ENCODE measurements at places on chromosomes 11 and 22.

GRCh38 chr11:28512143-28512756 is 404.1 kb downstream of the METTL15 start:
- no peak for DNase-seq

DNA sequence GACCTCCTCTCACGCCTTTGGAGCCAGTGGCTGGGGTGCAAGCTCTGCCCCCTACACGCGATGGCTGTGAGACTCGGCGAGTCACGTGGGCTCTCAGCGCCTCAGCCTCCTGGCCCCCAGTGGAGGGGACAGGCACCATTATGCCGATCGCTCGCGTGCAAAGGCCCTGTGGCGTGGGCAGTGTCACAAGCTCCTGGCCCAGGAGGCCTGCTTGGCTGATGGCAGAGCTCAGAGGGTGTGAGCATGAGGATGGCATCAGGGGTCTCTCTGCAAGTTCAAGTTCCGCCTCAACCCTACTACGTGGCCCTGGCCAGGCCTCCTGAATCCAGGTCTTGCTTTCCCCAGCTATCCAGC is 90.8 kb upstream of the KCNQ1OT1 start:
- DNase-seq = no peak

DNA sequence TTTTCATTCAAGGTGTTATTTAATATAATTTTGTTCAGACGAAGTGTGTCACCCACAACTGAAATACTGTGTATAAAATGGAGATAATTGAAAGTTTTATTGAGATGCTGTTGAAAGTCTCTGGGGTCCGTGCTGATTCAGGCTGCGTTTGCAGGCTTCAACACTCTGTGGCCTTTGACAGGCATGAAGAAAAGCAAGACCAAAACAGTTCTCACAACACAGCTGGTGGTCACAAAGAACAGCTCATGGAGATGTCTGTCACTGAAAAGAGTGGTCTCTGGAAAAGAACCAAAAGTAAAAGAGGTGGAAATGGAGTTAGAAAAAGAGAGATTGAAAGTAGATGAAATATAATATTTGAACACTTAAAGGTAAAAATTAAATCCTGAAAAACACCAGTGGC is 9.8 kb upstream of the MPPED2 start:
- DNase-seq = no peak

DNA sequence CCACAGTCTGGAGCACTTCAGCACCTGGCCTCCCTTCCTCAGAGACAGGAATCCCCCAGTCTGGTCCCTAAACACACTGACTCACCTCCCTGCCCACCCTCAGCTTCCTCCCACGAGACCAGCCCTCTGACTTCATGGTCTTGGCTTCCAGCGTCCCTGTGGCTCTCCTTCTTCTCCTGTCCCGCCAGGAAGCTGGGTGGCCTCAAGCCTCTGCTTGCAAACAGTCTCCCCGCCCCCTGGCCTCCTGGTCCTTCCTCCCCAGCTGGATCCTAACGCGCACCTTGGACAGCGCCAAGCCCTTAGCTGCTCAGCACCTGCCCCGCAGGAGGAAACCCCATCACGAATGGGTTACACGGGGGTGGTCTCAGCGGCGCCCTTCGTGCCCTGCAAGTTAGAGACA is 4.5 kb downstream of the NCF4 start:
- DNase-seq = no peak

DNA sequence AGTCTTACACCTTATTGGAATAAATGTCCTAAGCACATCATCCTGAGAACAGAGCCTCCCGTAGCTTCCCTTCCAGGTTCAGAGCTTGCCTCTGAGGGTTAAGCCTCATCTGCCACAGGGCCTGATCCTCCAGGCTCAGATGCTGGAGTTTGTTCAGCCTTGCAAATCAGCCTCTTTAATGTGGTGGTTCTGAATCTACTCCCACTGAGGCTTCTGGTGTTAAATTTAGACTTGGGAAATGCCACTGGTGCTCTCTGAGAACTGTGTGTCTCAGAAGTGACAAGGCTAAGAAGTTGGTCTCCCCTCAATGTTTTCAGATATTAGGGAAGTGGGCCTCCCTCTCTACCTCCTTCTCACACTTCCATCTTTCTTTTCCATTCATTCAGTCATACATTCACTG is 68.7 kb downstream of the CCDC81 start:
- DNase-seq = no peak

DNA sequence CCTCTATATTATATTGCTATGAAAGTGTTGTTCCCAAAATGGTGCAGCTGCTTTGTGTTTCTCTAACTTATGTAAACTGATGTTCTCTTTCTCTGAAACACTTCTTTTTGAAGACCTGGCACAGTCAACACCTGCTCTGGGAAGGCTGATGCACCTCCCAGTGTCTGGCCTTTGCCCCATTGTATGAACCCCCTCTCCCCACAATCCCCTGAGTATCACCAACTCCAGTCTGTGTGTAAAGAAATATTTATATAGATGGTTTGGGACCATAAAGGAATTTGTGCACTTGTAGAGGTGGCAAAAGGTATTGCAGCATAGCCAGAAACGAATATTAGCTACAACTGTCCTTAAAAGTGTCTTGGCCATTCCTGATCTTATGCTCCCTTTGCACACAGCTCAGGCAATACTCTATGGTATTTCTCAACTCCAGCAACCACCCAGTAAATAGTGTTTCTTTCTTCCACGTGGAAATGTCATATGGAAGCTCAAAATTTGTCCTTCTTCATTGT is 365.2 kb upstream of the DDI1 start:
- DNase-seq = no peak

DNA sequence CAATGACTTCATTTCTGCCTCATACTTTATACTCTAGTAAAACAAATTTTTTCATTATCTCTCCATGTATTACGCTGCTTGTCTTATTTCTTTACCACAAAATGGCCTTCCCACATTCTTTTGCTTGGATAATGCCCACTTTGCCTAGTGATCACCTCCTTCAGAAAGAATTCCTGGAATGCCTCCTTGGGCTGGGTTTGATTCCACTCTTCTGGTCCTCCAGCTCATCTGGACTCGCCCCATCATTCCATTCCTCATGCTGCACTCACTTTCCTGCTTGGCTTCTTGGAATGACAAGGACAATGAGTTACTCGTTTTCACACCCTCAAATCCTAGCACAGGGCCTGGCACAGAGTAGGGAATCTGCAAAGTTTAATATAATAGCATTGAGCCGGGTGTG is 475.1 kb upstream of the LARGE1 start:
- DNase-seq = no peak

GRCh38 chr22:39132281-39132680 is 20.2 kb downstream of the CBX7 start:
- DNase-seq = no peak

- DNase-seq = no peak
Observed at GRCh38 chr11:91296629-91297028, 928.0 kb upstream of the FAT3 start.

DNA sequence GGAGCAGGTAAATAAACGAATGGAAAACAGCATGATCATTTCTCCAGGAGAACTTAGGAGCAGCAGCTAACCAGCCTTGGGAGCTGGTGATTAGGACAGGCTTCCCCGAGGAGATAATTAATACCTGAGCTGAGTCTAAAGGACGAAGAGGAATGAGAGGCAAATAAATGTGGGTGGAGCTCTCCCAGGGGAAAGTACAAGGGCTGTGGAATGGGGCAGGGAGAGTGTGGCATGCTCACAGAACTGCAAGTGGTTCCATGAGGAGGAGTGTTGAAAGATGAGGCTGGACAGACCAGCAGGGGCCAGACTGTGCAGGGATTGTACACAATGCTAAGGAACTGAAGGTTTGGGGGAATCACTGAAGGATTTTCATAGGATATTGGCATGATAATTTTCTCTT is 14.2 kb upstream of the TLCD5 start:
- DNase-seq = no peak

DNA sequence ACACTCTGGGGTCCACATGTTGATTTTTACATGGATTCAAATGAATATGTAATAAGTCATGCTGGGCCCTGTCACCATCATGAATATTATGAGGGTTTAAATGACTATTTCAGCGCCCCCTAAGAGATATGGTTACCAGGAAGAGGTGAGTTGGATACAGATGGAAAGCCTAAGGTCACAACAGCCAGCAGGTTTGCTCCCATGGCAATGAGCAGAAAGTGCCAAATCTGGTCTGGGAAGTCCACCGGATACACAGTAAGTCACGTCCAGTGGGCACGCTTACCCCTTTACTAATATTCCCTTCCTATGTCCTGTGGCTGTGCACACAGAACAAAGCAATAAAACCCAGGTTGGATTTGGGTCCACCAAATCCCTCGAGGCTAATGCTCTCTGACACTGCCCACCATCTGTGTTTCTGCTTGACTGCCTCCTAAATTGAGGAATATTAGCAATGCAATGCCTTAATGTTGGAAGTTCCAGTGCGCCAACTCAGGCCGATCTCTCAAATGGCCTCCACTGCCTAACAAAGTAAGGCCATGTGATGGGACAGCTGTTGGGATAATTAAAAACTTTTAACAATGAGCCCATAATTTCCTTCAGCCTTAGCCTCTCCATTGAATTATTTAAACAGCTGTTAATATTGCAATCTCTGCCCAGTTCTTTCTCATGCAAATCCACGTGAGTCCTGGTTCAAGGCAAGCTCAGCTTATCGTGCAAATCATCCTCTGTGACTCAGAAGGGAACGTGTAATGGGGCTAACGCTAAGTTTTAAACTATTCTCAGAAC is 97.6 kb downstream of the SLC1A2 start:
- no peak for DNase-seq

- DNase-seq = no peak
Observed at GRCh38 chr11:132644520-132645239, 887.6 kb downstream of the OPCML start.

- DNase-seq = no peak
Observed at GRCh38 chr11:75413864-75414263, 14.5 kb downstream of the RPS3 start.

- no peak for DNase-seq
Observed at GRCh38 chr11:79663017-79663416, 222.2 kb upstream of the TENM4 start.

DNA sequence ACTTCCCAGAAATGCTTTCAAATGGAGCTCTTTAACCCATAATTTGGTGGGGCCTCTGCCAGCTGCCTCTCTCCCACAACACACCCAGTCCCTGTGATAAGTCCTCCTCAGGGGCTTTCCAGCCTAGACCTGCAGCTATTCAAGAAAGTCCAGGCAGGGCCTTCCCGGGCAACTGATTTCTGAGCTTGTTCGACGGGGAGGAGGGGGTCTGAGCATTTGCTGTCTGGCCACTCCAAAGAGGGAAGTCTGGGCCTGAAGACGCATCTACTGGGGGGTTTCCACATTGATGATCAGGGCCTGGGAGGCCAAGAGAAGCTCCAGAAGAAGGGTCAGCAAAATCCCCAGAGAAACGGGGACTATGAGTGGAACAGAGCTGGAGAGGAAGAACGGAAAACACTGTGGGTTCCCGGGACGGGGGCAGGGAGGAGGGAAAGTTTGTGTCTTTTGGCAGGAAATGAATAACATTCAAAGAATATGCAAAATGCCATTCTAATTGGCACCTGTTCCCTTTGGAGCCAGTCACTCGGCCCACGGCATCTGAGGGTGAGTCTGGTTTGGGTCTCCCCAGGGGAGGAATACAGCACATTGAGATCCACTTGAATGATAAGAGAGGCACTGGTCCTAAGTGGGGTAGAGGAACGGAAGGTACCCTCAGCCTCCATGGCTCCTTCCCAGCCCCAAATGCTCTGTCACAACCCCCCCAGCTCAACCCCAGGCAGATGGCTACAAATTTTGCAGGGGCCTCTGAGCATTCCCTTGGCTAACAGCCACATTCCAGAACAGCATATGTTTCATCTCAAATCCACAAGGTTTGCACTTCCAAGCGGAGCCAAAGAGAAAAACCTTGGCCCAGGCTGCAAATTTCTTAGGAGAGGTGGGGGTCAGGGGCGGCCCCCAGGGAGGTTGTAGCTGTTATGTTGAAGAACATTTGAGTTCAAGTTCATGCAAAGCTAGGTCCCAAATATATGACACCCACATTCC is 72.0 kb downstream of the RPUSD4 start:
- no peak for DNase-seq

- DNase-seq = no peak
Observed at GRCh38 chr22:43253839-43254238, 66.9 kb upstream of the TTLL12 start.
